ENCODE measurements at places on chromosomes 16 and 17. TPM values are rescaled to one million over a fixed set of nuclear protein-coding genes. Genes with fewer than 3 reads are reported as not detected.
A peak's percentile ranks its signal among the peaks of the same experiment; 100 is the strongest.

TOP3A gene
- 60.4 TPM for total RNA-seq

KRTAP3-2 gene
- total RNA-seq = not detected

CLCN7 gene
- total RNA-seq = 89.4 TPM

ZACN gene
- 0.36 TPM for total RNA-seq

C1QL1 gene
- total RNA-seq = 37.0 TPM

TNP2 gene
- total RNA-seq = not detected

HSD11B2 gene
- 38.7 TPM for total RNA-seq

UNC13D gene
- total RNA-seq = 2.7 TPM

DNA sequence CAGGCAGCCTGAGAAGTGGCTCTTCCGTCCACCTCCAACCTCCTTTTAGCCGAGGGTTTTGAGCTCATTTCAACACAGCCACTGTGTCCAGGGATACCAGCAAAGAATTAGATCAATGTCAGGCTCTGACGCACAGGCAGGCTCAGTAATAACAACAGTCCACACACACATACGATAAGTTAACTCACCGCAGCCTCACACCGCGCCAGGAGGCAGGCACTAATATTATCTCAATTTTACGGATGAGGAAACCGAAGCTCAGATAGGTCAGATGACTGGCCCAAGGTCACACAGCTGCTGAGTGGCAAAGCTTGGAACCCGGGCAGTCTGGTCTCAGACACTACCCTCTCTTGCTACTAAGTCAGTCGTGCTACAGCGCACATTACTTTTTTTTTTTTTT is 22.9 kb downstream of the ABR start:
- peaks cover 3% of the 10 kb centered on the region for H3K36me3 ChIP-seq
- H3K27ac ChIP-seq = no peak overlapping the region
- H3K4me1 ChIP-seq = no peaks in the 10 kb centered on the region
- H3K4me3 ChIP-seq = no peak overlapping the region

GRCh38 chr16:86966777-86967176 is 350.4 kb downstream of the C16orf95 start:
- H3K4me1 ChIP-seq = peaks cover 9% of the 10 kb centered on the region
- H3K27ac ChIP-seq = no peak overlapping the region
- no peak for DNase-seq
- peaks cover 40% of the 10 kb centered on the region for H3K27me3 ChIP-seq
- no peak overlapping the region for H3K4me3 ChIP-seq

DNA sequence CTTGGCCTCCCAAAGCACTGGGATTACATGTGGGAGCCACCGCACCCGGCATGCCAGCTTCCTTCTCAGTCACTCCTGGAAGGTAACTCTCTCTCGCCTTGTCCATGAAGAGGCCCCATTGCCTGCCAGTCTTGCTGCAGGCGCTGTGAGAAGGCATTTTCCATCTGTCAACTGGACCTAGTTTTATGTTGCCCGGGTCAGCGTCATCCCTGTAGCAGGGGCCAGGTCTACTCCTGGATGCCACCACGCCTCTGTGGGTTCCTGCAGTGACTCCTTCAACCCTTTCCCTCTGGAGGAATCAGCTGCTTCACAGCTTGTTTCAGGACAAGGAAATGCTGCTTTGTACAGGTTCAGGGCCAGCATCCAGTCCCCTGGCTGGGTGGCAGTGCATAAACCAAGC is 2.6 kb upstream of the NLRC3 start:
- H3K36me3 ChIP-seq = peaks cover 2% of the 10 kb centered on the region
- no peak overlapping the region for H3K4me3 ChIP-seq
- DNase-seq = no peak

- no peak overlapping the region for H3K4me3 ChIP-seq
- peaks cover 6% of the 10 kb centered on the region for H3K4me1 ChIP-seq
- no peak for DNase-seq
These were observed 23.7 kb downstream of the ZNRF1 start for GRCh38 chr16:75022567-75022966.

GRCh38 chr17:4544135-4544950 is 10.8 kb downstream of the MYBBP1A start:
- H3K4me1 ChIP-seq = no peaks in the 10 kb centered on the region
- H3K4me3 ChIP-seq = no peak overlapping the region
- DNase-seq = no peak
- peaks cover 3% of the 10 kb centered on the region for H3K36me3 ChIP-seq
- no peak overlapping the region for H3K27ac ChIP-seq

DNA sequence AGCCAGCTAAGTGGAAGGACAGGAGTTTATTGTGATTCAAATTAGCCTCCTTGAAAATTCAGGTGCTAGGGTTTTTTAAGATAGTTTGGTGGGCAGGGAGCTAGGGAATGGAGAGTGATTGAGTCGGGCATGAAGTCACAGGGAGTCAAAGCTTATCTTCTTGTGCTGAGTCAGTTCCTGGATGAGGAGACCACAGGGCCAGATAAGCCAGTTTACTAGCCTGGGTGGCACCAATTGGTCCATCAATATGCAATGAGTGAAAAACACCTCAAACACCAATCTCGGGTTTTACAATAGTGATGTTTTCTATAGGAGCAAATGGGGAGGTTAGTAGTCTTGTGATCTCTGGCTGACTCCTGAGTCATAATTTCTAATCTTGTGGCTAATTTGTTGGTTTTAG is 165.1 kb downstream of the ABCC12 start:
- DNase-seq = no peak
- H3K27me3 ChIP-seq = no peaks in the 10 kb centered on the region
- no peak overlapping the region for H3K4me3 ChIP-seq
- H3K36me3 ChIP-seq = no peaks in the 10 kb centered on the region
- no peaks in the 10 kb centered on the region for H3K4me1 ChIP-seq

DNA sequence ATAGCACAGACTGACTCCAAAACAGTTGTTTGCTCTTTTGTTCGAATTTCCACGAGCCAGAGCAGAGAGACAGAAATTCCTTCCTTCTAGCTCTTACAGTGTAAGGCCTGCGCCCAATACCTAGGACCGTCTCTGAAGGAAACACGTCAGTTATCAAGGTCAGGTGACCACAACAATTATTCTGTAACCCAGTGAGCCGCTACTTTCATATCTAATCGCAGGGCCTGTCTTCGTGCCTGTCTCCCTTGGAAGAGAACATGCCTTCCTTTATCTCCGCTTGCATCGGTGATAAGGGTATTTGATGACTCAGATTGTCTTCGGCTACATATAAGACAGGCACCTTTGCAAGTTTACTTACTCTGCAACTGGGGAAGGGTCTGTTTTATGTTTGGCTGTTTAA is 288.0 kb downstream of the MAF start:
- H3K27ac ChIP-seq = no peak overlapping the region
- peaks cover 15% of the 10 kb centered on the region for H3K4me1 ChIP-seq
- H3K27me3 ChIP-seq = peaks cover 33% of the 10 kb centered on the region
- no peaks in the 10 kb centered on the region for H3K36me3 ChIP-seq

DNA sequence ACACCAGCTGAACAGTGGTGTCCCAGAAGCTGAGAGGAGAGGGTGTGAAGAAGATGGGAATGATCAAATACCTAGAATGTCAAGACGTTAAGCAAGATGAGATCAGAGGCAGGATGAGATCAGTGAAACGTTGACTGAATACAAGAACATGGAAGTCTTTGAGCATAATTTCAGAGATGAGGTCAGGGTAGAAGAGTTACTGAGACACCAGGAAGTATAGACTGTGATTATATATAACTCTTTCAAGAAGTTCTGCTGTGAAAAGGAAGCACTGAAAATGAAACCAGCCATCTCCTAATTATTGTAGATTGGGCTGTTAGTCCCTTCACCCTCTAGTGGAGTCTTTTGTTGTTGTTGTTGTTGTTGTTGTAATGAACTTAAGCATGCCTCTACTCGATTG is 9.1 kb downstream of the SHCBP1 start:
- H3K27ac ChIP-seq = no peak overlapping the region
- H3K4me1 ChIP-seq = no peaks in the 10 kb centered on the region
- no peak overlapping the region for H3K4me3 ChIP-seq

DNA sequence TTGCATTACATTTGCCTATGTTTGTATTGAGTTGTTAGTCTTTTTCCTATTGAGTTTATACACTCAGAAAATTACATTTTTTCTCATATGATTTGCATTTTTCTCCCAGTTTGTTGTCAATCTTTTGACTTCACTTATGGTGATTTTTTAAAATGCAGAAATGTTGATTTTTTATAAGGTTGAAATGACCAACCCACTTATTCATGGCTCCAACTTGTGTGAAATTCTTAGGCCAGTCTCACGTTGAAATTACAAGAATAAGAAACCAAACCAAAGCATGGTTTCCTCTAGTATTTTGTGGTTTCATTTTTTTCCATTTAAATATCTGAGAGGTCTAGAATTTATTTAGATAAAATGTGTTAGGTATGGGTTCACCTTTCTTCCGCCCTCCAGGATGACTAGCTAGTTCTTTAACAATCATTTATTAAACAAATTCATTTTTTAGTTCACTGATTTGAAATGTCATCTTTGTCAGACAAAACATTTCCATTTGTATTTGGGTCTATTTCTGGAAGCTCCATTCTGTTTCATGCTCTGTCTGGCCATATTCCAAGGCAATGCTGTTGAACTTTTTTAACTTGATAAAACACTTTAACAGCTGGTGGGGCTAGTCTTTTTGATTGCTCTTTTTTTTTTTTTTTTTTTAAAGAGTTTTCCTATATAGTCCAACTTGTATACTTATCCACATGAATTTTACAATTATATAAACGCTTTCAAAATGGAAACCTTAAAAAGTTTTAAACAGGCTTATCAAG is 40.0 kb downstream of the FAM20A start:
- no peak overlapping the region for H3K4me3 ChIP-seq
- peaks cover 5% of the 10 kb centered on the region for H3K36me3 ChIP-seq
- H3K4me1 ChIP-seq = no peaks in the 10 kb centered on the region
- H3K27me3 ChIP-seq = no peaks in the 10 kb centered on the region
- no peak overlapping the region for H3K27ac ChIP-seq

- H3K4me1 ChIP-seq = peaks cover 3% of the 10 kb centered on the region
- H3K36me3 ChIP-seq = no peaks in the 10 kb centered on the region
- no peak for DNase-seq
- H3K27me3 ChIP-seq = no peaks in the 10 kb centered on the region
- H3K4me3 ChIP-seq = no peak overlapping the region
- no peak overlapping the region for H3K27ac ChIP-seq
These were observed 171.1 kb downstream of the CDH11 start for GRCh38 chr16:64950731-64951130.

GRCh38 chr17:40345994-40346764 is 18.4 kb downstream of the GJD3 start:
- H3K27me3 ChIP-seq = no peaks in the 10 kb centered on the region
- DNase-seq = no peak
- H3K36me3 ChIP-seq = peaks cover 4% of the 10 kb centered on the region
- H3K27ac ChIP-seq = peak overlapping the region; percentile 97

- H3K4me3 ChIP-seq = no peak overlapping the region
- no peak for DNase-seq
- no peaks in the 10 kb centered on the region for H3K36me3 ChIP-seq
- peaks cover 27% of the 10 kb centered on the region for H3K27me3 ChIP-seq
These were observed 857 bp downstream of the TMC8 start for GRCh38 chr17:78131172-78132083.

- H3K27ac ChIP-seq = no peak overlapping the region
- H3K36me3 ChIP-seq = no peaks in the 10 kb centered on the region
These were observed 40.0 kb upstream of the ACSF3 start for GRCh38 chr16:89053725-89054029.

DNA sequence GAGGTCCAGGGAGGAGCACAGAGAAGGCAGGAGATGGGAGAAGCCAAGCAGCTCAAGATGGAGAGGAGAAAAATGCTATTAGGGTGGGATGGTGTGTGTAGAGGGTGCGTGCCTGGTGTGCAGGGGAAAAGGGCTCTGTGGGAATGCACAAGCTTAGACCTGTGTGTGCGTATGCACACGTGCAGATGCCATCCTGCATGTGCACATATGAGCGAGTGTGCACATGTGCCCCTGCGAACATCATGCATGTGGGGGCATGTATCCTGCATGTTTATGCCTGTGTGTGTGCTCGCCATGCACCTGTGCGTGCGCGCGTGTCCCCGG is 438 bp upstream of the KCNJ12 start:
- H3K4me1 ChIP-seq = peaks cover 2% of the 10 kb centered on the region
- peak overlapping the region; percentile 58 for H3K4me3 ChIP-seq
- H3K27ac ChIP-seq = no peak overlapping the region
- H3K27me3 ChIP-seq = peaks cover 54% of the 10 kb centered on the region
- no peak for DNase-seq

DNA sequence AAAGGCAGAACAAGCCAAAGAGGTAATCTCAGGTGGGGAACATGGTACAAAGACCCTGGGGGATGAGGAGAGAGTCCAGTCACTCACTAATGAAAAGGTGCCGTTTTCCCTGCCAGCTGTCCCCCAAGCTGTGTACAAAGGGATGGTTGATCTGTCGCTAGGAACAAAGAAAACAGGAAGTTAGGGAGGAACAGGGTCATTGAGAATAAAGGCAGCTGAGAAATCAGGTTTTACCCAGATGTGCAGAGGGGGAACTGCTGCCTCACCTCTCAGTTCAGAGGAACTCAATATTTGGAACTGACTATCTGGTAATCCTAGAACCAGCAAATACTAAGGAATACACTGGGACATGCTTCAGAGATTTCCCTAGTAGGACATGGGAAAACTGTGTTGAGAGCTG is 1.5 kb downstream of the RSKR start:
- no peaks in the 10 kb centered on the region for H3K4me1 ChIP-seq
- DNase-seq = no peak
- no peak overlapping the region for H3K4me3 ChIP-seq
- no peak overlapping the region for H3K27ac ChIP-seq

DNA sequence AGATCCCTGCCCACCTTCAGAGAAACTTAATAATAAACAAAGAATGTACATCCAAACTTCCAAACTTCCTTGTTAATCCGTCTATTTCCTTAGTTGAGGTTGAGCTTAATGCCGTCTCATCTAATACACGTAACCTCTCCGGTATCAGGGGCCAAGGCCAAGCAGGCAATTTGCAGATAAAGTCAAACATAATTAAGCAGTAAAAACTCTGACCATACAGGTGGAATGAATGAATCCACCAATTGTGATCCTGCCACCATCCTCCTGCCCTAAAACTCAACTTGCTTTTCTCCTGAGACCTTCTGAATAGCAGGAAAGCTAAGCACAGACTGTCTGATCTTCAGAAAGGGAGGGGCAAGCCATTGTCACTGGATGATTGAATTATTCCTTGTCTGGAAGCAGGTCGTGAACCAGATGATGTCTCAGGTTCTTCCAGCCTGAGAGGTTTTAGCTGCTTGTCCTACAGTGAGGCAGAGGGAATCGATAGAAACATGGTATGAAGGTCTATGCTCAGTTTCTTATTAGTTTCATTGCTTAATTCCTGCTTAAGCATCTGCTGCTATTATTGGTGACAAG is 1111.8 kb upstream of the EEF2KMT start:
- H3K4me3 ChIP-seq = no peak overlapping the region
- peaks cover 12% of the 10 kb centered on the region for H3K27me3 ChIP-seq
- no peak overlapping the region for H3K27ac ChIP-seq
- DNase-seq = no peak
- no peaks in the 10 kb centered on the region for H3K36me3 ChIP-seq
- peaks cover 11% of the 10 kb centered on the region for H3K4me1 ChIP-seq

All from progenitor cell of endocrine pancreas (in vitro differentiated cells).